ENCODE measurements at places on chromosomes 12 and 14.

DNA sequence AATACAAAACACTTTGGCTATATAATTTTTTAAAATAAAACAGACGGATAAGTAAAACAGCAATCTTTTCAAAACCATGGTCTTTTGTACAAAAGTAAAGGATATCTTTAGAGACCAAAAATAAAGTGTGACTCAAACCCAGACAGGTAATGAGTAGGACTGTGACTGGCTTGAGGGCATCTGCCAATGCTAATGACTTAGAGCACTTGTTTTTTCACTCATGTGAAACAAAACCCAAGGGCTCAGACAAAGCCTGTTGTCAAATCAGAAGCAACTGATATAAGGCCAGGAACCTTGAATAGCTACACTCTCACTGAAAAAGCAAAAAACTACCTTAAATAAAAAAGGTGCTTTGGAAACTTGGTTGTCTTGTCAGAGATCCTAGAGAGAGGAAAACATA lies 357.4 kb downstream of the TMEM117 start:
- DNase-seq, result no peak

DNA sequence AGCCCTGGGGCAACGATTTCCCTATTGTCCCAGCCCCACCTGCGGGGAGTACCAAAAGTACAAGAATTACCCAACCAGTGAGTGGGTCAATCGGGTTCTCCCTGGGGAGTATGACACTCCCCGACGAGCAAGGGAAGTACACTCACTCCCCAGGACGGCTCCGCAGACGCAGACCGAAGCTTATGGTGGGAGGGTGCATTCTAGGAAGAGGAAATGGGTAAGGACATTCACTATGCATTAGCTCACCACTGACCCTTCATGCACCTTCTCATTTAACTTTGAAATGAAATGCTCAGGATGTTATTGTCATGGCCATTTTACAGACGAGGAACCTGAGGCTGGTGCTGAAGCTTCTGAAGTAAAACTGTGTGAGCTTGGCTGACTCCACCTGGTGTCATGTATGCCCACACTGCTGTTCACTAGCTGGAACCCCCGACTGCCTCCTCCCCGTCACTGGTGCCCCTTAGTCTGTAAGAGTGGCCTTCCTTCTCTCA lies 45.8 kb upstream of the TMED10 start:
- DNase-seq, result no peak

GRCh38 chr12:20132818-20133217 lies 235.5 kb upstream of the PDE3A start:
- no peak for DNase-seq

GRCh38 chr14:104573930-104574329 lies 5.6 kb upstream of the C14orf180 start:
- no peak for DNase-seq

GRCh38 chr12:6230321-6231110 lies 30.3 kb downstream of the CD9 start:
- peak; percentile 55 for DNase-seq

- no peak for DNase-seq
Measured at GRCh38 chr12:127592245-127592644, 674.7 kb upstream of the TMEM132C start.

- DNase-seq, result no peak
Measured at GRCh38 chr12:1373901-1374735, 220.3 kb downstream of the FBXL14 start.

DNA sequence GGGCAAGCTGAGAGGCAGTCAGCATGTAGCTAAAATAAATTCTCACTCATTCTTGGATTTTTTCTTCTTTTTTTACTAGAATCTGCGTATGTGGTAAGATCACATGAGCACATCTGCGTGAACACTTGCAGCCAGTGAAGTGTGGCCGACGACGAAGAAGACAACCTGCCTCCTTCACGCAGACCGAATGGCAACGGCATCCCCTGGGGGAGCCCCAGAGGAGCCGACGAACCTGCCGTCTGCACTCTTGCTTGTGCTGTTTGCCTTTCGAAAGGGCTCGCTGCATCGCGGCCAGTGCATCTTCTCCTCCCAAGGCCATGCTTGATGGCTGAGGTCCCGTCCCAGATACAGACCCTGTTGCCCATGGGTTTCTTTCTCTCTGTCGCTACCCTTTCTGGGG lies 113.8 kb downstream of the KCNK10 start:
- DNase-seq, result no peak

- no peak for DNase-seq
Measured at GRCh38 chr12:92546635-92547348, 156.0 kb upstream of the PLEKHG7 start.

DNA sequence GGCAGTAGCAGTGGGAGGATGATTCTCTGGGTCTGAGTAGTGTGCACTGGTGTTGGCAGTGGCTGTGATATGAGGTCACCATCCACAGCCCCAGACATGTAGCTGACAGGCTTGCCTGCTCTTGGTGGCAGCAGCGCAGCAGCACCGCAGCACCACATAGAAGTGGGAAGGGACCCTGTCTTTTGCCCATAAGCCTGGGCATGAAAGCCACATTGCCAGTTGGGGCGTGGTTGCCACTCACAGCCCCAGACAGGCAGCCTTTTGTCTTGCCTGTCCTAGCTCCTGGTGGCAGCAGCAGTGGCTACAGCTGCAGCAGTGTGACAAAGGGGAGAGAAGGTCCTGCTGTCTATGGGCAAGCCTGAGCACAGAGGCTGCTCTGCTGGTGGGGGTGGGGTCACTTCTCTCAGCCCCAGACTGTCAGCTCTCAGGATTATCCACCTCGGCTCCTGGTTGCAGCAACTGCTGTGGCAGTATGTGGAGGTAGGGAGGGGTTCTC lies 71.5 kb downstream of the BRMS1L start:
- DNase-seq, result no peak

DNA sequence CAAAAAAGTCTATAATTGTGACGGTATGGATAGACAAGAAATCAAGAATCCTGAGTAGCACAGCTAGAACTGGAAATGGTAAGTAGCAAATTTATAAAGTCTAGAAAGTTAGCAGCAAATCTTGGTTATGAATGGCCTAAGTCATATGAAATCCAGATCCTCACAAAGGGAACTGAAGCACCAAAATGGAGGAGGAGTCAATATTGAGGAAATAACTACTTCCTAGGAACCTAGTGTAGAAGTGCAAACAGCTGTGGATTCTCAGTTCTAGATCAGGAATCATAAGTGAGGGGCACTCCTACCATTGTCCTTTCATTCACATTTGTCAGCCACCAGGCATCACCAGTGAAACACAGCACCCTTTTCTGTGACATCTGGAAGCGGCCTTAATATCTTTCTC lies 202.2 kb upstream of the DCN start:
- DNase-seq, result no peak

GRCh38 chr12:11609045-11609444 lies 40.4 kb upstream of the ETV6 start:
- no peak for DNase-seq

DNA sequence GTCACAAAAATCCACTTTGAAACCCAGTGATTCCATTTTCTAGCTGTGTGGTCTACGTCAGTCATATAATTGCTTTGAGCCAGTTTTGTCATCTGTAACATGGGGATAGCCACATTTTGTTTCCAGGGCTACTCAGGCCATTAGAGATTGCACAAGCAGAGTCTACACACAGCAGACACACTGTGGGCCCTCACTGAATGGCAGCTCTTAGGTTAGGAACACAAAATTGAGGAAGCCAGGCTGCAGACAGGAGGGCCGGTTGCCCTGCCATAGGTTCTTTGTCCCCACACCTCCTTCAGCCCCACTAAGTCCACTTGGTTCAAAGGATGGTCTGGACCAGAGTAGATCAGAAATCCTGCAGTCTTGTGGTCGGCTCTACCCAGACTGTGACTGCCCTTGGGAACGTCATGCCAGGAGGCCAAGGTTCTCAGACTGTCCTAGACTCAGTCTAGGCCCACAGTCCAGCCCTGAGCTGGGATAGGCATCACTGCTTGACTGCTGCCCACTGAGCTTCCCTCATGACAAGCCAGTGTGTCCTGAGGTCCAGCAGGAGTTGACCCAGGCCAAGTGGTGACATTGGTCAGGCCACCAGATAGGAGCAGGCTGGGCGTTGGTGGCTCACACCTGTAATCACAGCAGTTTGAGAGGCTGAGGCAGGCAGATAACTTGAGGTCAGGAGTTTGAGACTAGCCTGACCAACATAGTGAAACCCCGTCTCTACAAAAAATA lies 3.8 kb upstream of the MYH7 start:
- DNase-seq, result no peak

GRCh38 chr12:130951636-130952035 lies 2.1 kb upstream of the ADGRD1 start:
- no peak for DNase-seq

DNA sequence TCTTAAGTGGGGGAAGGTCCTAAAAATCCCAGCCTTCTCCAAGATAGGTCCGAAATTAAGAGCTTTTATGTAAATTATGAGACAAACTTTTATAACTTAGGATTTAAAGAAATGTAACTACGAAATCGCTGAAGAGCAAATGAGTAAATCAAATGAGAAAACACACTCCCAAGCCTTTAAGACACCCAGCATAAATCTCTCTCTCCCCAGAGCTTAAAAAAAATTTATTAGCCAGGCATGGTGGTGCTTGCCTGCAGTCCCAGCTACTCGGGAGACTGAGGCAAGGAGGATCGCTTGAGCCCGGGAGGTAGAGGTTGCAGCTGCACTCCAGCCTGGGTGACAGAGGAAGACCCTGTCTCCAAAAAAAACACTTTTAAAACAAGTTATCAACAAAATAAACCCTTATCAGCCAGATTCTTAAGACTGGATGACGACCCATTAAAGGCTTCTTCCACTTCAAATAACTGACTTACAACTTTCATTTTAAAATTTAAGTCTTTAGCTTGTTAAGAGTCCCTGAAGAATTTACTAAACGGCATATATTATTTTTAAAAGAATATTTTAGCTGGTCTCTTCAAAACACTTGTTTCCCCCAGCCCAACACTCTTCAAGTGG lies 3.2 kb downstream of the PTGES3 start:
- DNase-seq, result no peak

- no peak for DNase-seq
Measured at GRCh38 chr14:65304963-65305362, 107.6 kb upstream of the FUT8 start.

All from activated CD4-positive, alpha-beta T cell treated with anti-CD3 and anti-CD28 coated beads, Interleukin-2, amount 50 U/mL, for 48 hours (primary cell).